WTC11 (cell line): ENCODE measurements at places on chromosomes 3 and 15.

GRCh38 chr3:122021811-122022401, at the start of gene ILDR1:
ILDR1 (minus strand) TSS chr3:122022247; CDS start chr3:122022077, 170 bp downstream.
- peak; percentile 68 for DNase-seq

DNA sequence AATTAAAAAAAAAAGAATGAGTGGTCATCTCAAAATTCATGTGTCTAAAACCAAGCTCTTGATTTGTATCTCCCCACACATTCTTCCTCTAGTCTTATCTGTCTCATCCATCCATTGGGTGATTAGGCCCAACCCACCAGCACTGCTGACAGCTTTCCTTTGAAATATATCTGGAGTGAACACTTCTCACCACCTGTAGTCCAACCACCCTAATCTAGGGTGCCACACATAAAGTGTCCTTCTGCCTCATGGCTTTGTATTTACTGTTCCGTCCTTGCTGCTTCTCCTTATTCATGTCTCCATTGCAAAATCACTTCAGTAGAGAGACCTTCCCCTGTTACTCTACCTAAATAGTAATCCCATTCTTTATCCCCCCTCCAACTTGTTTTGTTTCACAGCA, 82.4 kb upstream of the PTX3 start:
- DNase-seq: no peak

- no peak for DNase-seq
These were observed 59.7 kb upstream of the NPHP3 start for GRCh38 chr3:132781922-132782321.

- no peak for DNase-seq
These were observed 86.3 kb downstream of the CNTN6 start for GRCh38 chr3:1179146-1179545.

GRCh38 chr3:162719684-162720341, 1223.2 kb downstream of the OTOL1 start:
- no peak for DNase-seq

DNA sequence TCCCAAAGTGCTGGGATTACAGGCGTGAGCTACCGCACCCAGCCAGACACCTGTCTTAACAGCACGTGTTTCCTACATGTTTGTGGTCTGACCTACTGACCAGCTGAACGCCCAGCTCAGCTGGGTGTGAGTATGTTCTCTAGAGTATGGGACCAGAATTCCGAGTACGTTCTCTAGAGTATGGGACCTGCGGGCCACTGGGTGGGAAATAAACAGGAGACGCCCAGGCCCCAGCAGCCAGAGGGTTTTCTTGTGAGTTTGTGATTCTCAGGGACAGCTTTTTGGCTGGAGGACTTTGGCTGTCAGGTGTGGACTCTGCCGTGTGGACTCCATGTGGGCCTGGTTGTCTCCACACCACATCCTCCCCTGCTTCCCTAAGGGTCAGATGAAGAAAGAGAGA, 87.3 kb downstream of the CHRD start:
- no peak for DNase-seq

- DNase-seq: no peak
These were observed 25.6 kb downstream of the SLCO3A1 start for GRCh38 chr15:91879158-91879557.

DNA sequence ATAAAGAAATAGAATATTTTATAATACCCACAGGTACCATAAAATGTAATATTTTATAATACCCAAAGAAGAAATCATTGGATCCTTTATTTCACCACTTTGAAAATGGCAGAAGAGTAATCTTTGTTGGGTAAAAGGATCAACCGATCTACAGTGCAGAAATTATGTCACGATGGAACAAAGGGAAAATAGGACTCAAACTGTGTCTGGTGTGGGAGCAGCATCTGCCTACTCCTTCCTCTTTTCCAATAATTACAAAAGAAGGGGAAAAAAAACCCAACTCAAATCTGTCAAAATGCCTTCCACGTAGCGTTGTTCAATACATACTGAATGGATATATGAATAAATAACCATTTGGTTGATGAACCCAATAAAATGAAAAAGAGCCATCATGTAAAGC, 492.6 kb upstream of the TBL1XR1 start:
- DNase-seq: no peak

DNA sequence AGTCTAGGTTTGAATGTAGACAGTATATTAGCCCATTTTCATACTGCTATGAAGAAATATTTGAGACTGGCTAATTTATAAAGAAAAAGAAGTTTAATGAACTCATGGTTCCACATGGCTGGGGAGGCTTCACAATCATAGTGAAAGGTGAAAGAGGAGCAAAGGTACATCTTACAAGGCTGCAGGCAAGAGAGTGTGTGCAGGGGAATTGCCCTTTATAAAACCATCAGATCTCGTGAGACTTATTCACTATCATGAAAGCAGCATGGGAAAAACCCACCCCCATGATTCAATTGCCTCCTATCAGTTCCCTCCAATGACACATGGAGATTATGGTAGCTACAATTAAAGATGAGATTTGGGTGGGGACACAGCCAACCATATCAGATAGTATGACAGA, 440.1 kb upstream of the ARHGEF26 start:
- DNase-seq: no peak

GRCh38 chr3:127375151-127375930, 87.5 kb upstream of the PRR20G start:
- DNase-seq: no peak

GRCh38 chr3:53139906-53140846, 9.9 kb upstream of the RFT1 start:
- no peak for DNase-seq

GRCh38 chr15:57857871-57858270, 151.4 kb downstream of the POLR2M start:
- no peak for DNase-seq

DNA sequence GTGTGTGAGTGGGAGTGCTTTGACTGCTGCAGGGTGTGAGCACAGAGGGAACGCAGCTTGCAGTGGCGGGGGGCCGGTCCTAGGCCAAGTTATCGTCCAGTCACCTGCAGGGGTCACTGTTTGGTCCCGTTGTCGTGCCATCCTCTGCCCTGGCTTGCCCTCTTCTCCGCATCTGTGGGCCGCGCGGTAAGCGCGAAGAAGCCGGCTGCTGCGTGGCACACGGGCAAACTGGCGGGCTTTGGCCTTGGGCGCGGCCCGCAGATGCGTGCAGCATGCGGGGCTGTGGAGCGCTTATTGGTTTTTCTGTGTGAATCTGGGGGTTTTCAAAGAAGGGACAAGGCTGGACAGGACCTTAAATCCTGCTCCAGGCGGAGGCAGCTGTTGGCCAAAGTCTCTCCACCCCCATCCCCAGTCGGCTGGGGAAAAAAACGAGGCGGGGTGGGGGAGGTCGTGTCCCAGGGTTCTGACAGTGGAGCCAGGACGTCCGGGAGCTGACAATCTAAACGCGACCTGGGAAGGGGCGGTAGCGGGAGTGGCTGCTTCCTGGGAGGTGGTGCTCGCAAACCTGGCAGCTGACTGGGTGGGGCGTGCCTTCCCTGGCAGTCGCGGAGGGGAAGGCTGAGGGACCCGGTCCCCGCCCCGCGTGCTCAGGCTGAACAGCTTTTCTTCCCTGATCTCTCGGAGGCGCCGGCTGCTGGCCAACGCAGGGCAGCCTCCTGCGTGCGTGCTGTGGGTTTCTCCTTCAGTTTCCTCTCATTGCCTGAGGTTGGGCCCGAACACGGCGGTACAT, 39.7 kb upstream of the VEPH1 start:
- peak; percentile 72 for DNase-seq

GRCh38 chr3:39141171-39141995, 12.0 kb downstream of the CSRNP1 start:
- no peak for DNase-seq

GRCh38 chr3:115800489-115801075, 177.3 kb downstream of the GAP43 start:
- DNase-seq: no peak

DNA sequence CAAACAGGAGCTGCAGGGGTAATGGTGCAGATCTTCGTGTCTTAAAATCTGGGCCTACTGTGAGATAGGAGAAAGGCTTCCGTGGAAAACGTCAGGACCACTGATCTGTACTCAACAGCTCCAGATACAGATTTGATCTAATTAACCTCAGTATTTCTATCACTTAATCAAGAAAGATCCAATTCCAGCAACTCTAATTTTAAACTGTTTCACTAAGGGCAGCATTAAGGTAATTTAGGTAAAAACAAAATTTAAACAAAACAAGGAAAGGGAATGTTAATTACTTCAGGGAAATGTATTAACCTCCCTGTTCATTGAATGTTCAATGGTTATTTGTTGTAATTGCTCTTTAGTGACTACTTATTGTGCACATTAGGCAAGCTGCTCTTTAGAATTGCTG, 26.4 kb upstream of the TTC14 start:
- no peak for DNase-seq

DNA sequence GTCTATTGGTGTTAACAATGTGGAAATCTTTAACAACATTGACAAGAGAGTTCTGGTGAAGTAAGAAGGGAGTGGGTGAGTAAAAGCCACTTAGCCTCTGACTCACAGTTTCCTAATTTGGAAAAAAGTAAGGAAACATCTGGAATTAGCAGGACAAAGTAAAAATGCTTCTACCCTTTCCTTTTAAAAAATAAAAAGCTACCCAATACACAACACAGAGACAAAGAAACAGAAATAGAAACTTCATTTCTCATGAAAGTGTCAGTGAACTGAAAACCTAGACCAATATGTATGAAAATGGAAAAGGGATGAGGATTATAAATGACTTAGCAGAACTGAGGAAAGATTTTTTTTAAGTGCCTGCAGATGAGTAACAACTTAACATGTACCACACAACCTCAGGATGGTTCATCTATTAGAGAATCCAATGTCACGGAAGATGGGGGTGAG, 65.4 kb downstream of the SSR3 start:
- no peak for DNase-seq

DNA sequence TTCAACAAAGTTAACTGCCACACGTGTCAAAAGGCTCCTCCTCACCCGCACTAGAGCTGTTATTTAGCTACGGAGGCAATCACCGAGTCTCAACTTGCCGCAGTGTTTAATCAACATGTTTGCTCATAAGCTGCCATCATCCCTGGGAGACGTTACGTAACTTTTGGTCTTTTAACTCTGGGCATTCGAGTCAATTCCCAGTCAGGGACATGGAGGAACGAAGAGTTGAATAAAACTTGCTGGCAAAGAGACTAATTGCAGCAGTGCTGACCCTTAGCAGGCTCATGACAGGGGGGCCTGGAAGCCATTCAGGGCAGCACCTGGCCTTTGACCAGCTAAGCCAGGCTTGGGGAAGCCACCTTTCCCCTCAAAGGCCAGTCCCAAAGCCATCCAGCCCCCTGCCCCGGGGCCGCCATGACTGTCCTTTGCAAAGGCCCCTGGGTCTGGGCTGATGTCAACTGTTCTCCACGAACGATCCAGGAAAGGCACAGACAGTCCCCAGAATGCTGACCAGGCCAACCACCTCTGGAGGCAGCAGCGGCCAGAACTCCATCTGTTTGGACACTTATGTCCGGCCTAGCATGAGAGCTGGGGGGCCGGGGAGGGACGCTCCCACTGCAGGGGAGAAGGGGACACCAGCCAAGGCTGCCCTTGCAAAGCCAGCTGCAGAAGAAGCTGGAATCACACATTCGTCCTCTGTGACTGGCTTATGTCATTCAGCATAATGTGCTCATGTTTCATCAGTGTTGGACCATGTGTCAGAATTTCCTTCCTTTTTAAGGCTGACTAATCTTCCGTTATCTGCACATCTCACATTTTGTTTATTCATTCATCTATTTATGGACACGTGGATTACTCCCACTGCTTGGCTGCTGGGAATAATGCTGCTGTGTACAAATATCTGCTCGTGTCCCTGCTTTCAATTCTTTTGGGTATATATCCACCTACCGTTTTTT, 43.7 kb downstream of the PCSK6 start:
- no peak for DNase-seq

DNA sequence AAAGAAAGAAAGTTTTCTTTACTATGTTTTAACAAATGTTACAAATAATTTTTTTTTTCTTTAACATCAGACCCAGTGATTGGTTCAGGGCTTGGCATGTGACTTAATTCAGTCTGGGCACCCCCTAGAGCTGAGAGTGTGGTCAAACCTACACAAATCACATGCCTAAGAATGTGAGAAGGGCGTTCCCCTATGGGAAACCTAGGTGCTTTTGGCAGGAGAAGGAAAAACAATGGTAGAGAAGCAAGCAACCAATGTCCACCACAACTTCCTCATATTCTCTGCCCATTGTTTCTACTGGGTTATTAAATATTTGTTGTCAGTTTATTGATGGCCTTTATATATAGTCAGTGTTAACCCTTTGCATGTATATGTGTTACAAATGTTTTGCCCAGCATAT, 21.4 kb upstream of the PIAS1 start:
- no peak for DNase-seq

- DNase-seq: peak; percentile 77
These were observed 887.4 kb upstream of the EPHA6 start for GRCh38 chr3:95926904-95927501.

DNA sequence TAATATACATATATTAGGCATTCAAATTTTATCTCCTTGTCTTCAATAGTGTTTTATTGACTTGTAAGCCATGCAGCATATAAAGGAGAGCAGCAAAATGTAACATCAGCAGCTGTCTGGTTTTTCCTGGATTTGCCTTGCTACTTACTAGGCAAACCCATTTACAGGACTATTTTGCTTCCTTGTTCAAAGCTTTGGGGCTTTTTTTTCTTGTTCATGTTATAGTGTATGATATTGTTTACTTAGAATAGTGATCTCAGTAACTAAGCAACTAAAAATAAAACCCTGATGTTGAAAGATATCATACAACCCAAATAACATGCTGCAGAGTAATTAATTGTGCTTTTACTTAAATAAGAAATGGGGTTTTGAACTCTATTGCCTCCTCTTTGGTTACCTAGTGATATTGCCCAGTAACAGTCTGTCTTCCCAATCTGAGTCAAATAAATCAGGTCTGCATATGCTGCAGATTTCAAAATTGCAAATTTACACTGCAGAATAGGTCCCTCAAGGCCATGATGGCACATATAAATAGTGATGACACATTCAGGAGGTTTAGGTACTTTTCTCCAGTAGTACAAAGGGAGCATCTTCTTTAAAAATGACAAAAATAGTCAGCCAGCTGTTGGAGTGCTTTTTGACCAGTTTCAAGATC, 578.1 kb upstream of the NECTIN3 start:
- DNase-seq: no peak

GRCh38 chr3:171307046-171307585, 153.1 kb downstream of the TNIK start:
- DNase-seq: no peak

- no peak for DNase-seq
These were observed 660.1 kb upstream of the SGO1 start for GRCh38 chr3:20846066-20846465.

- no peak for DNase-seq
These were observed 931.9 kb downstream of the IGSF11 start for GRCh38 chr3:118102737-118103136.

DNA sequence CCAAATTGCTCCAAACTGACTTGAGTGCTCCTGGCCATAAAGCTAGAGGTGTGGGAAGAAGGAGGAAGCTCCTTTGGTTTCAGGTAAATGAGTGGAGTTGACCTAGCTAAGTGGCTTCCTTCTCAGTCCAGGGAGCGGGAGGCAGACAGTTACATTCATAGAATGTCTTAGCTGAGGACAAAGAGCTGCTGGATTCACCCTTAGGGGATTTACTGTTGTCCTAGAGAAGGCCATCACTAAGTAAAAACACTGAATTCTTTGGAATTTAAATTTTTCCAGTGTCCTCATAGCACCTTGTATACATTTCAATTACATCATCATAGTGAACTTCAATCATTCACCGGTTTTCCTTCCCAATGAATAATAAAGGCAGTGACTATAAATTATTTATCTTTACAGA, 27.3 kb upstream of the NANOGP8 start:
- no peak for DNase-seq

GRCh38 chr3:138047596-138048158, 37.7 kb downstream of the CLDN18 start:
- no peak for DNase-seq
